Hypothalamus (tissue), 51 donors: ENCODE measurements at places on chromosomes 2 and 18.

GRCh38 chr2:54809819-54810218, 86.4 kb downstream of the EML6 start:
- no peak for DNase-seq

DNA sequence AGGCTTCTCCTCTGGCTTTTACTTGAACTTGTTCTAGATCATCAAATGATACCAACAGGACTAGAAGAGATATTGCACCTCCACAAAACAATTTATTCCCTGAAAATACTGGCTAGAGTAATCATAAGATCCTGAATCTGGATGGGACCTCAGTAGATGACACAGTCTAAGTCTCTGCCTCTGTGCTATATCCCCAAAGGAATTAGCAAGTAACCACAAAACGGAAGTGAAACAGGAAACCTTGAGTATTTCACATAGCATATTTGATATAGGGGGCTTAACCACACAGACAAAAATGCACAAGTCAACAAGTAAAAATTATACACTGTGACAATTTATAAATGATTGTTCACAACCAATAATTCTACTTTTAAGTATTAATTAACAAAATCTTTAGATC, 456.9 kb upstream of the TNP1 start:
- no peak for DNase-seq

- no peak for DNase-seq
Measured at GRCh38 chr18:79575891-79576685, 103.5 kb upstream of the CTDP1 start.

- no peak for DNase-seq
Measured at GRCh38 chr2:73516033-73516432, 126.2 kb downstream of the NAT8 start.

GRCh38 chr2:60094450-60094929, 459.0 kb downstream of the BCL11A start:
- no peak for DNase-seq

- DNase-seq = no peak
Measured at GRCh38 chr2:98654699-98655495, 46.5 kb downstream of the UNC50 start.

GRCh38 chr2:7881466-7881865, 800.4 kb upstream of the ID2 start:
- no peak for DNase-seq

- no peak for DNase-seq
Measured at GRCh38 chr2:38830526-38831159, 45.1 kb downstream of the DHX57 start.
